ENCODE measurements at places on chromosomes 12 and 14.

- no peak for DNase-seq
Observed at GRCh38 chr12:52338241-52338960, 17.2 kb upstream of the KRT83 start.

GRCh38 chr12:101885912-101886561 is 8.7 kb downstream of the DRAM1 start:
- DNase-seq = no peak

GRCh38 chr14:98694541-98694940 is 577.5 kb downstream of the BCL11B start:
- DNase-seq = no peak

GRCh38 chr14:69676723-69677122 is 65.3 kb downstream of the SUSD6 start:
- no peak for DNase-seq

Data from CD4-positive, alpha-beta T cell treated with Interleukin-4 for 4 hours (primary cell).